ENCODE measurements at places on chromosomes 16 and 17.

DNA sequence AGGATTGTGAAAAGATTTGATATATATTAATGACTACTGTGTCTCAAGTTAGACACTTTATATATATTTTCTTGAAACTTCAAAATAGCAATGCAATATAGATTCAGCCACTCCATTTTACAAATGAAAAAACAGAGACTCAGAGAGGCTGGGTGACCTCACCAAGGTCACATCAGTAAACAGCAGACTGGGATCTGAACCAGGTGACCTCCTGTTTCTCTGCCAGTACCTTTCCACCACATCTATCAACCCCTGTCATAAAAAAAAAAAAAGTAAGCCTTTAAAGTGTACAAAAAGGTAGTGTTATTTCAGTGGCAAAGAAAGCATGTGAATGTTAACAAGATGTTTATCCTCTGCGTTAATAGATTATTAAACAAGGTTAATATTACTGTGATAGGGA is 466.5 kb upstream of the DYNLRB2 start:
- DNase-seq, result no peak

DNA sequence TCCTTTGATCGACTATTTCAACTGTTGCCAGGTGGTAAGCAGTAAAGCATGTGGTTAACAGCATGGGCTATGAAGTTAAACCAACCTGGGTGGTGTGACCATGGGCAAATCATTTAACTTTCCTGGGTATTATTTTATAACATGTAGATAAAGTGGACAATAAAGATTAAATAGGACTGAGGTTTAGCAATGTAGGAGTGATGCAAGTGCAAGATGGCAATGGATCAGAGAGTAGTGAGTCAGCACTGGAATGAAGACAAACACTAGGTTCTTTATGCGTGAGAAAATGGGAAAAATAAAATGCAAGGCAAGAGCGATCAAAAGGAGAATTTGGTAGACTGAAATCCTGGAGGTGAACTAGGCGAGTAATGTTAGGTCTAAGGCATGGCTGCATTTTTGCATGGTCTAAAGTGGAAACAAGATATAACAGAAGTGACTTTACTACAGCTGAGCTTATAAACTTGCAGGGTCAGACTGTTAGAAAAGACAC is 222.4 kb upstream of the AXIN2 start:
- no peak for DNase-seq

- peak; percentile 96 for DNase-seq
Measured at GRCh38 chr17:39244600-39245570, 19.1 kb upstream of the STAC2 start.

DNA sequence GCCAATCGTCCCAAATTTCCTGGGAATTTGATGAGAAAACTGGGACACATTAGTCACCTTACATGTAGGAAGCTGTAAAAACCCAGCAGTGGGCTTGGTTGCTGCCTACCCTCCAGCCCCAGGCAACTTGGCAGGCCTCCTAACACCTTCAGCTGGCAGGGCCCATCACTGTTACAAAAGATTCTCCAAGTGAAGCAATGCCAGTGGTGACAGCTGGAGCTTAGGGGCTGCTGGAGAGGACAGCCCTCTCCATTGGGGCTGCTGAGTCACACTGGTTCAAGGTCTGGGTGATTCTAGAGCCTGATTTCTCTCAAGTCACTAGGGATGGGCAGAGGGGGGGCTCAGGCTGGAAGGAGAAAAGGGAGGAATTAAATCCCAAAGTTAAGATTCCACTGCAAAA is 180.6 kb downstream of the COPRS start:
- DNase-seq, result no peak

GRCh38 chr16:55576384-55576783 is 9.9 kb downstream of the CAPNS2 start:
- no peak for DNase-seq

DNA sequence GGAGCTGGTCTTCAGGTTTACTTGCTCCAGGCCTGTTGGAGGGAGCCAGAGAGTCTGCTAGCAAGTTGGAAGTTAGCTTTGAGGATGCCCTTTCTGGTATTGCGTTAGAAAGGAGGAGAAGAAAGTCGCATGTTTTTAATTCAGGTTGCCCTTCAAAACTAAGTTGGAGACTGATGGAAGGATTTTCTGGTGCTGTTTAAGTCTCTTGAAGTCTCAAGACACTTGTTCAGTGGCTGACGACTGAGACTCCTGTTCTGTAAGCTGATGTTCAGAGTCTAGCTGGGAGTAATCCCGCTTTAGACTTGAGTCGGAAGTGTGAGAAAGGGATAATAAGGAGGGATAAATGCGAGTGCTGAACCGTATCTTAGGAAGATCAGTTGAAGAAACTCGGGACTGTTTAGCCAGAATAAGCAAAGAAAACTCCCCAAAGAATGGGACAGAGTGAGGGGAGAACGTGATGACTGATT is 740 bp downstream of the AATF start:
- no peak for DNase-seq

DNA sequence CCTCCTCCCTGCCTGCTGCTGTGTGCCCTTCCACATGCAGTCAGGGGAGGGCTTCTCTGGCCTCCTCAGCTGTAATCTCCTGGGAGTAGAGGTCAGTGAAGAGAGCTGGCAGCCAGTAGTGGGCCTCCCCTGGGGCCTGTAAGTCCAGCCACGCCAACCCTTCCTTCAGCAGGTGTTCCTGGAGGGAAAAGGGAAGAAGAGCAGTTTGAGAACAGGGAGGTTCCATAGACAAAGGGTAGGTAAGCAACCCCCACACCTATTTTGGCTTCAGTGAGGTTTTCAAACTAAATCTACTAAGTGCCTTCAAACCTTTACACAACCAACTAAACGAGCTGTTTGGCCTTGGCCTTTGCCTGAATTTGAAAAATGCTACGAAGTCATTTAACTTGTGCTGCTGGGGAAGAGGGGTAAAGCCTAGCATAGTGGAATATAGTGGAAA is 14.2 kb downstream of the SNF8 start:
- DNase-seq, result no peak

DNA sequence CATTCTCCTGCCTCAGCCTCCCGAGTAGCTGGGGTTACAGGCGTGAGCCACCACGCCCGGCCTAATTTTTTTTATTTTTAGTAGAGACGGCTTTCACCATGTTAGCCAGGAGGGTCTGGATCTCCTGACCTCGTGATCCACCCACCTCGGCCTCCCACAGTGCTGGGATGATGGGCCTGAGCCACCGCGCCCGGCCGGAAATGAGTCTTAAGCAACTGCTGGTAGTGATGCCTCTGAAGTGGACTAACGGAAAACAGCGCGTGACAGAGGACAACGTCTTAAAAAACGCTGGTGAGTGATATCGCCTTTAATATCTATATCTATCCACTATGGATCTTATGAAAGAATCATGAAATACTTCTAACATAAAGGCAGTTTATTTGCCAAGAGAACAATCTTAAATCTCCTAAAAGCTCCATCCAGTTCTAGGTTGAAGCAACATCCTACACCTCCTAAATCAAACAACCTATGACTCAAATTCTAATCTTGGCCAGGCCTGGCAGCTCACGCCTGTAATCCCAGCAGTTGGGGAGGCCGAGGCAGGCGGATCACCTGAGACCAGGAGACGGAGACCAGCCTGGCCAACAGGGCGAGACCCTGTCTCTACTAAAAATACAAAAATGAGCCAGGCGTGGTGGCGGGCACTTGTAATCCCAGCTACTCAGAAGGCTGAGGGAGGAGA is 69.8 kb downstream of the NXN start:
- no peak for DNase-seq

DNA sequence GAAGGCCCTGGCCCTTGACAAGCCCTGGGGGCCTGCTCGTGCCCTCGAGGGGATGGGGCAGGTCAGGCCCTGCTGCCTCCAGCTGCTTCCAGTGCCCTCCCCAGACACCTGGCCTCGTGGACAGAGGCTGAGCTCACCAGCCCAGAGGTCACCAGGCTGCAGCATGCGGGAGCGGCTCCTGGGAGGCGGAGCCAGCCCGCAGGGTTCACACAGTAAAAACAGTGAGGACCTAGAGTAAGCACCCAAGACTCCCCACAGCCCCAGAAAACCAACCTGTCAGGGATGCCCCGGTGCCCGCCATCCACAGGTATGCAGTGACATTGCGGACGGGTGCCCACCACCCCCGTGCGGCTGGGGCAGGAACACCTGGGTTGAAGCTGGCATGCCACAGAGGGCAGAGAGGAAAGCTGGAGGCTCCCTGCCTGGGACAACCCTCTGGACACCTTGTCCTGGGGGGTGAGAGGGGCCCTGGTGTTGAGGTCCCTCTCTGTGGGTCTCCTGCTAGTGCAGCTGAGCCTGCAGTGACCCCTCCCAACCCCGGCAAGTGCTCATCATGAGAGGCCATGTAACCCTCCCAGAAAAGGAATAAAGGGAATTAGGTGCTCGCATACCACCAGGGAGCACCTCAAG is 62.1 kb downstream of the LMF1 start:
- no peak for DNase-seq

DNA sequence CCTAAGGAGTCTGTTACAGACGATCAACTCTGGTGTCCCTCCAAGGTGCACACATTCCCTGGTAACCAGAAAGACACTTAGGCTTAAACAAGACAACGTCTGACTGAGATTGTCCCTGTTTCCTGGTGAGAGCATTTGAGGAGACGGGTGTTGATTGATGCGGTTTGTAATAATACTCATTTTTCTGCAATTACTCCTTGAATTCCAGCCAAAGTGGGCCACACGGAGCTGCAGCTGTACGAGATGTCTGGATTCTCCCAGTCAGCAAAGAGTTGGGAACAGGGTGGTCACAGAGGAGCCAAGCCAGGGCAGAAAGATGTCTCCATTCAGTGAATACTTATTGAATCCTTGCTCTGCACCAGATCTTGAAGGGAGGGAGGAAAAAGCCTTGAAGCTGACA is 30.9 kb upstream of the CES5A start:
- peak; percentile 60 for DNase-seq

DNA sequence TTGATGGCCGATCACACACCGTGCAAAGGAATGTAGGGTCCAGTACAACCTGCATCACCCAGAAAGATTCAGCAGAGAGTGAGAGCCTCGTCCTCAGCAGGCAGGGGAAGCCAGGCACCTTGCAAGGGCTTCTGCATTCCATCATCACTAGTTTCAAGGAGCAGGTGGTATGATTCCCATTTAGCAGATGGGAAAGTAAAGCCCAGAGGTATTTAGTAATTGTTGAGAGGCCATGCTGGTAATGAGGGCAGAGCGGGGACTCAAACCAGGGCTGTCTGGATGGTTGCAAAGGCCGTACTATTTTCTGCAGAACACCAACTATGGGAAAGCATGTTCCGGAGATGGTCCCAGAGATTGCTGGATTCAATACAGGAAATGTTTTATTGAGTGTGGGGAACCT is 65.8 kb upstream of the MRTFB start:
- DNase-seq, result no peak

DNA sequence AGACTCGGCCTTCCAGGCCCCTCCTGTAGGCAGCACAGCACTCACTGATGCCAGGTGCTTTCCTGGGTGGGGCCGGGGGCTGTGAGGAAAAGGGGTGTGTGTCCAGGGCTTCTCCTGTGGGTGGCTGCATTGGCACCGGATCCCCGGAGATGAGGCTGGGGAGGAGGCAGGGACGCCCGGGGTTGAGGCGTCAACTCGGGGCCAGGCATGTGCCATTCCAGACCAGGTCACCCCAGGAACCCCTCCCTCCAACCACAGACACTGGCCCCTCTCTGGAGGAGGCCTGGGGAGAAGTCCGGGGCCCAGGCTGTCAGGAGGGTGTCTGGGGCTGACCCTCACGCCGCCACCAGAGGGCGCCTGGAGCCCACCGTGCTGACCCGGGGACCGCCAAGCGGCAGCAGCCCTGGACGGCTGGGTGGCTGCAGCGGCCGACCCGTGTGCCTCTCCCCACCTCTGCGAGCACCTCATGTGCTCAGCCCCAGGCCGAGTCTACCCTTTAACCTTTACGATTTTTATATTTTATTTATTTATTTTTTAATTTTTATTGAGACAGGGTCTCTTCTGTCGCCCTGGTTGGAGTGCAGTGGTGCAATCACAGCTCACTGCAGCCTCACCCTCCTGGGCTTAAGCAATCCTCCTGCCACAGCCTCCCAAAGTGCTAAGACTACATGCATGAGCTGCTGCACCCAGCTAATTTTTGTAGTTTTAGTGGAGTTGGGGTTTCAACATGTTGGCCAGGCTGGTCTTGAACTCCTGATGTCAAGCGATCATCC is 3.2 kb upstream of the METRN start:
- no peak for DNase-seq

- DNase-seq, result no peak
Measured at GRCh38 chr16:64225696-64226095, 896.2 kb downstream of the CDH11 start.

- DNase-seq, result no peak
Measured at GRCh38 chr16:29989111-29989858, 6.1 kb downstream of the HIRIP3 start.

DNA sequence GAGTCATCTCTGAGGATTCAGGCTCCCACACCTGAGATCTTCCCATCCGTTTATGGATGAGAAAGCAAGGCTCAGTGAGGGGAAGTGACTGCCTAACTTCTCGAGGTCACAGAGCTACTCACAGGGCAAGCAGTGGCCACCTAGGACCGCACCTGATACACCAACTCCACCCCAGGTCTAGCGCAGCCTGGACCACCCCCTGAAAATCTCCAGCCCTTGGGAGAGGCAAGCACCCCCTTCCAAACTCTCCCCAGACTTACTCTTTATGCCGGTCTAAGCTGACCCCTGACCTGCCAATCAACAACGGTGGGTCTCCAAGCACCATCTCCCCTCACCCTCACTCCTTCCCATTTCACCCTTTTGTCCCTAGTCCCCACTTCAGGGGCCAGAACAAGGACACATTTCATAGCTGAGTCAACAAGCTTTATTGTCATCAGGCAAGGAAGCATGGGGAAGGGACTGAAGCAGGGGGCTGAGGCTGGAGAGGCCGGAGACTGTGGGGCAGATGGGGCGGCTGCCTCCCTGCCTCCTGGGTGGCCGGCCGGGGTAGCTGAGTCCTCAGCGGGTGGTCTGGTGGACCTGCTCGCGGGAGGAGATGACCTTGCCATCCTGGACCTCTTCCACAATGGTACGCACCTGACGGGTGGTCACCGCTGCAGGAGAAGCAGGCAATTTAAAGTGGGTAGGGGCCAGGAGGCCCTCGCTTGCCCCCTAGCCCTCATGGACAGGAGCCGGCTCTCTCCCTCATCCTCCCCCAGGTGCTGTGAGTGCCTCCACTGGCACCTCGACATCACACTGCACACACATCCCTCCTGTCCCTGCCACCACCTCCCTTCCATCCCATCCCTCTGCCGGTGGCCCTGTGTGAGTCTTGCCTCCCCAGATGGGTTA is 5.1 kb downstream of the KRT17 start:
- no peak for DNase-seq

- DNase-seq, result no peak
Measured at GRCh38 chr17:50234581-50234980, 33.1 kb upstream of the COL1A1 start.

Data from esophagus muscularis mucosa (tissue), 4 donors.